Fibroblast of the aortic adventitia (primary cell): ENCODE measurements at places on chromosomes 7 and 10.

GRCh38 chr10:68224810-68225209 lies 7.1 kb downstream of the ATOH7 start:
- DNase-seq, result no peak

DNA sequence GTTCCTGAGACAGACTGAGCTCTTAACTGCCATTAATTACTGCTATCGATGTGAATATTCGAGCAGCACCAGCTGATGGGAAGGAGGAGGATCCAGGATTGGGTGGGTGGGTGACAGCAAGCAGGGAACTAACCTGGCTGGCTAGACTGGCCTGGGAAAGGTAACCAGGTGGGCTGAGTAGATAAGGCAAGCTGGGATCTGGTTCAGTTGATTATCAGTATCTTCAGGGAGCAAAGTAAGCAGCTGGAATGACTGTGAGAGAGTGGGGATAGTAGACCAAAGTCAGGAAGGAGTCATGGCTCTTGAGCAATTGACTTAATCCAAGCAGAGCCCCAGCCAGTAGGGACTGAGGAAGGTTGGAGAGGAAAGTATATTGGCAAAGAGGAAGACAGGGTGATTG lies 46.9 kb upstream of the KMT2E start:
- DNase-seq, result peak; percentile 55

DNA sequence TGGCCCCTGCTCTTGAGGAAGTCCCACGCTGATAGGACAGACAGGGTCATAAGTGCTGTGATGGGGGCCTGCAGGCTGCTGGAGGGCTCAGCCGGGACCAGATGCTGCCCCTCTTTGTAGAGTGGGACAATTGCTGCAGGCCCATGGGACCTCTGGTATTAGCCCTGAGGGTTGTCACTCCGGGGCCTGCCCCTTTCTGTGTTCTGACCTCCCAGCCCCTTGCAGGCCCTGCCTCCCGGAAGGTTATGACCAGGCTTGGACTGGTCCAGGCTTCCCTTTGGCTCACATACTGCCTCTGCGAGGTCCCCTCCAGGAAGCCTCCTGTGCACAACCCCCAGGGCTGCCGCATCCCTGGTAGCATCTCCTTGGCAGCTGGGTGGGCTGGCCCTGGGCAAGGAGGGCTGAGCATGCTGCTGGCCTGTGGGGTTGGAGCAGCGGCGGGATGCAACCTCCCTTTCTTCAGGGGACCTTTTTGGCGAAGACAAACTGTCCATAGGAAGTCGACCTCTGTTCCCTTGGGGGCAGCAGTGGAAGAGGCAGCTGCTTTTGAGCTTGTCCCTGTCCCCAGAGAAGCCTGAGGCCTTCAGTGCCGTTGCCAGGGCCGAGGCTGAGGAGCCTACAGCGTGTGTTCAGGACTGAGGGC lies 8.8 kb downstream of the LIMK1 start:
- no peak for DNase-seq

DNA sequence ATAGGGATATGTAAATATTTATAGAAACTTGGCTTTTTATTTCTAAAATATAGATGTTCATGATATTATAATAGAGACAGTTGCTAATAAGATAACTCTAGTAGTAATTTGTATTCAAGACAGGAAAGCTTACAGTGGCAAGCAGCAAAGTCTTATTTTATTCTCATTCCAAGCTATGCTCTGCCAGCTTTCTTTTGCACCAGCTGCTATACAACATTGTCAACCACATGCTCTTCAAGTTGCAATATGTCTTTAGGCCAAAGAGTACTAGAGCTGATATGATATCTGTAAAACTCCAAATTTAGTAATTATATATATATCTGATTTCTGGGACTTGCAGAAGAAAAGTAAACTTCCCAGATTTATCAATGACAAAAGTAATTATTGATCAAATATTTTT lies 350.1 kb downstream of the HGF start:
- no peak for DNase-seq

- no peak for DNase-seq
These were observed 327.1 kb downstream of the PRPF18 start for GRCh38 chr10:13913897-13914296.

GRCh38 chr10:48835781-48836180 lies 103.9 kb downstream of the LRRC18 start:
- DNase-seq, result no peak

DNA sequence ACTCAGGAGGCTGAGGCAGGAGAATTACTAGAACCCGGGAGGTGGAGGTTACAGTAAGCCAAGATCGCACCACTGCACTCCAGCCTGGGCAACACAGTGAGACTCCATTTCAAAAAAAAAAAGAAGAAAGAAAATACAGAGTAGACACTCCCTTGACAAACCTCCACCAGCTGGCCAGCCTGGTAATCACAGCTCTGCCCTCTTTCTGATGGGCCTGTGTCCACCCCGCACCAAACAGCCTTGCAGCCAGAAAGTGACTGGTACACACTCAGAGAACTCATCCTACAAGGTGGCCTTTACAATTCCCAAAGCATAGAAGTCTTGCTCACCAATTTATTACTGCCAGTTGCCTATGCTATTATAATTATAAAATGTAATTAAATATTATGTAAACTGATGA lies 66.6 kb downstream of the COBL start:
- no peak for DNase-seq
